Neural progenitor cell (in vitro differentiated cells): ENCODE measurements at places on chromosomes 16 and 17.
A peak's percentile ranks its signal among the peaks of the same experiment; 100 is the strongest.

DNA sequence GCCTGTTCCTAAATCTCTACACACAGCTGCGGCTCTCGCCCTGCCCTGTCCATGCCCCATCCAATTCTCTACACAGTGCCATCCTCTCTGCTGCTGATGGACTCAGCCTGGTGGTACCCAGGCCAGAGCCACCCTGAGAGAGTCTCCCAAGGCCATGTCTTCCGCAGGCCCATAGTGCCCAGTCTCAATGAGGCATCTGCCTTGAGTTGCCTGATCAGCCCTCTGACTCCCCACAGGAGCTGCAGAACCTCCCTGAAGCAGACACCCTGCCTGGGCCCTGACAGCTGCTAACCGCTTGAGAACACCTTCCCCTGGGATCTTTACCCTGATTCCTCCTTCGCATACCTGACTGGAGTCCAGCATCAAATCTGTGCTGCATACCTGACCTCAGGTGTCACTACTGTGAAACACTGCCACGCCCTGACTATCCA is 13.3 kb downstream of the TSPOAP1 start:
- no peak for DNase-seq

DNA sequence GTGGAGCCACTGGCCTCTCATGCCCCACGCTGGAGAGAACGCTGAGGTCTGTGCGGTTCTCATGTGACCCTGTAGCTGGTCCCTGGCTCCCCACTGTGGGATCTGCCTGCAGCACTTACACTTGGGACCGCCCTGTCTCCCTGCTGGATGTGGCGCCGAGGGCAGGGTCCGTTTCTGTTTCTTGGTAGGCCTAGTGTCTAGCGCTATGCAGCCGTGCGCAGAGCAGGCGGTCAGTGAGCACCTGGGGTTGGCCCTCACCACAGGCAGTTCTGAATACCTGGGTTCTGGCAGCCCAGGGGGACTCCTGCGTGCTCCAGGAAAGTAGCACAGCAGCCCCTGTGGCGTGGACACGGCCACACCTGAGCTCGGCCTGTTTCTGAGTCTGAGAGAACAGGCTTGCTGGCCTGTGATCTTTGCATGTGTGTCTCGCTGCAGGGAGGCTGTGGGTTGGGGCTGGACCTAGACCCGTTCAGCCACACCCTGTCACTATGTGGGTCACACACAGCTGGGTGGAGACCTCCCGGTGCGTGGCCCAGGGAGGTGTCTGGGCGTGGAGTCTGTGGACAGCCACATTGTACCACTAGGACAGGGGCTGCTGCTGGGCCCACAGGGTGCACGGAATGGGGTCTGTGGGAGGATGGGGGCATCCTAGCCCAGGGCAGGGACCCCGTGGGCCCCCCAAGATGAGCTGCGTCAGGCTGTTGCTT is 2.8 kb downstream of the CAPN15 start:
- no peak for DNase-seq

DNA sequence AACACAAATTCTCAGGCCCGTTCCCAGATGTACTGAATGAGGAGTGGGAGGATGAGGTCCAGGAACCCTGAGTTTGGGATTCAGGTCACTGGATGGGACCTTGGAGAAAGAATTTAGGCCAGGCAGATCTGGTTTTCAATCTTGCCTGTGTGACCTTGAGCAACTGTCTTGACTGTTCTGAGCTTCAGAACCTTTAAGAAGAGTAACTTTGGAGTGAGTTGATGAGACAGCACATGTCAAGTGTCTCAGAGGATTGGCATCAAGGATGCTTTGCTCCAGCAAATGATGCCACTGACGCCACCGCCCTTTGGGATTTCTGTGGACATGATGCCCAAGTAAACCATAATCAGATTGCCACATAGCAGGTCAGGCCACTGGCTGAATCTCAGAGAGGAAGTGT is 56.2 kb upstream of the DNAJA2 start:
- no peak for DNase-seq

DNA sequence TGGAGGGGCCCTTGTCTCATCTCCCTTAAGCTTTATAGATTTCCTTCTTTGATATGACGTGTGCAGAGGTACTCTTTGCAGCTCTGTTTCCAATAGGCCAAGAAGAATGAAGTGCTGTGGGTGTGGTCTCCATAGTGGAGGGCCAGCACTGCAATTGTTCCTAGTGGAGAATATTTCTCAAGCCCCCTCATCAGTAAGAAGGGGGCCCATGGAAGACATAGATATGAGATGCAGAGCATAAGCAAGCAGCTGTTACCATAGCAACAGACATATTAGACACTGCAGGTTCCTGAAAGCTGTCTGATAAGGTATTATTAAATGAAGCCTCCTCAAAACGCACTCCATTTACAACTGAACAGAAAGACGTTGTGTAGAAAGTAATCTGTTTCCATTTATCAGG is 240.7 kb downstream of the ZFHX3 start:
- DNase-seq, result no peak

GRCh38 chr17:19421219-19421618 is 10.2 kb downstream of the RNF112 start:
- DNase-seq, result no peak

- DNase-seq, result no peak
Measured at GRCh38 chr17:40176754-40177110, 538 bp upstream of the RAPGEFL1 start.

DNA sequence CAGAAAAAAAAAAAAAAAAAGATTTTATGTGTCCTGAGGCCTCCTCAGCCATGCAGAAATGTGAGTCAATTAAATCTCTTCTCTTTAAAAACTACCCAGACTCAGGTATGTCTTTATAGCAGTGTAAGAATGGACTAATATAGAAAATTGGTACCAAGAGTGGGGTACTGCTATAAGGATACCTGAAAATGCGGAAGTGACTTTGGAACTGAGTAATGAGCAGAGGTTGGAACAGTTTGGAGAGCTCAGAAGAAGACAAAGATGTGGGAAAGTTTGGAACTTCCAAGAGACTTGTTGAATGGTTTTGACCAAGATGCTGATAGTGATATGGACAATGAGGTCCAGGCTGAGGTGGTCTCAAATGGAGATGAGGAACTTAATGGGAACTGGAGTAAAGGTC is 17.3 kb upstream of the CNEP1R1 start:
- no peak for DNase-seq

- DNase-seq, result no peak
Measured at GRCh38 chr16:67948015-67948414, 4.1 kb upstream of the LCAT start.

- no peak for DNase-seq
Measured at GRCh38 chr16:24538756-24539294, 541 bp upstream of the RBBP6 start.

GRCh38 chr16:23148513-23149266 is 562 bp downstream of the USP31 start:
- peak; percentile 65 for DNase-seq

DNA sequence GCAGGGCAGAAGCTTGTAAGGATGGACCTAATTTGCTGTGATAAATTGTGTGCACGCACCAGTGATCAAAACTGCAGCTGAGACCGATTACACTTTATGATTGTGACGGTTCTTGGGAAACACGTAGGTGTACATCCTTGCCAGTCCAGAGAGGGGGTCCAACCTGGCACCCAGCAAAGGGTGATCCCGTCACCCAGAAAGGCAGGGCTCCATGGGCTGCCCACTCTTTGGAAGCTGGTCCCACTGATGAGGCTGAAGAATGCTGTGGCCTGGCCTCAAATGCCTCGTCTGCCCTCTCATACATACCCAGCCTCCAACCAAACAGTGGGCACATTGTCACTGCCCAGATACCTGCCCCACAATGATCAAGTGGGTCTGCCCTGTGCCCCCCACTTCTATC is 132.0 kb downstream of the C16orf78 start:
- no peak for DNase-seq

DNA sequence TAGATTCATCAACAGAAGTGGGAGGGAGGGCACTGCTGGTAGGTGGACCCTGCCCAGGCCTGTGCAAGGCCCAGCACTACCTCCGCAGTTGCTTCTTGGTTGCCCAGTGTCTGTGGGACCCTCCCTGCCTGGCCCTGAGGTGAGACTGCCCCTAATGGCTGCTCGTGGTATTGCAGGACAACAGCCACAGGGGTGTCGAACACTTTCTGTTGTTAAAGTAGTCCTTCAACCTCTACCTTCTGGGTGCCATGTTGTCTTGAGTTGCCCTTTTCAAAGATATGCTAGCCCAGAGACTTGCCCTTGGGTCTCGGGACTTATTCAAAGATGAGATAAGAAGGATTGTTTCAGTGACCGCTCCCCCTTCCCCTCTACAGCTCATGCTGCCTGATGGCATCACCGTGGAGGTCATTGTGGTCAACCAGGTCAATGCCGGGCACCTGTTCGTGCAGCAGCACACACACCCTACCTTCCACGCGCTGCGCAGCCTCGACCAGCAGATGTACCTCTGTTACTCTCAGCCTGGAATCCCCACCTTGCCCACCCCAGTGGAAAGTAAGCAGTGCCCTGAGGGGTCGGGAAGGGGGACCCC is 29.1 kb downstream of the AKAP1 start:
- DNase-seq, result peak; percentile 63
